ENCODE measurements at places on chromosomes 12 and 14.
A peak's percentile ranks its signal among the peaks of the same experiment; 100 is the strongest.

- DNase-seq: no peak
Observed at GRCh38 chr12:100189636-100190394, 10.8 kb upstream of the ACTR6 start.

GRCh38 chr12:13045816-13046215, 1.6 kb downstream of the FAM234B start:
- DNase-seq: no peak

GRCh38 chr12:43108656-43109055, 443.3 kb downstream of the ADAMTS20 start:
- no peak for DNase-seq

GRCh38 chr14:69242311-69243224, 17.4 kb upstream of the GALNT16 start:
- DNase-seq: peak; percentile 73

GRCh38 chr12:18581232-18581962, 156.4 kb downstream of the PLCZ1 start:
- DNase-seq: no peak

- no peak for DNase-seq
Observed at GRCh38 chr12:18340786-18341185, 79.5 kb downstream of the PIK3C2G start.

DNA sequence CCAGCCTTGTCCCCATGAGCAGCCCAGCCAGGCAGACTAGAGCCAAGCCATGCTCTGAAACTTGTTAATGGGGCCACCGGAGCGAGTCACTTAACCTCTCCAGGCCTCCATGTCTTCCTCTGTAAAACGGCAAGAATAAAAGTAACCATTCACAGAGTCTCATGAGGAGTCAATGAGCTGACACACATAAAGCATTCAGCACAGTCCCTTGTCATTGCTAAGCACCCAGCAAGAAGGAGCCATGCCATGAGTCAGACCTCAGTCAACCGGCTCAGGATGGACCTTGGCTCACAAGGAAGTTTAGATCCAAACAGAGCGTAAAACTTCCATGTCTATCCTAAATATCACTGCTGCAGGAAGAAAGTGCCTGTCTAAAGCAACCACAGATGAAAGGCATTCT, 10.6 kb downstream of the FICD start:
- DNase-seq: no peak

DNA sequence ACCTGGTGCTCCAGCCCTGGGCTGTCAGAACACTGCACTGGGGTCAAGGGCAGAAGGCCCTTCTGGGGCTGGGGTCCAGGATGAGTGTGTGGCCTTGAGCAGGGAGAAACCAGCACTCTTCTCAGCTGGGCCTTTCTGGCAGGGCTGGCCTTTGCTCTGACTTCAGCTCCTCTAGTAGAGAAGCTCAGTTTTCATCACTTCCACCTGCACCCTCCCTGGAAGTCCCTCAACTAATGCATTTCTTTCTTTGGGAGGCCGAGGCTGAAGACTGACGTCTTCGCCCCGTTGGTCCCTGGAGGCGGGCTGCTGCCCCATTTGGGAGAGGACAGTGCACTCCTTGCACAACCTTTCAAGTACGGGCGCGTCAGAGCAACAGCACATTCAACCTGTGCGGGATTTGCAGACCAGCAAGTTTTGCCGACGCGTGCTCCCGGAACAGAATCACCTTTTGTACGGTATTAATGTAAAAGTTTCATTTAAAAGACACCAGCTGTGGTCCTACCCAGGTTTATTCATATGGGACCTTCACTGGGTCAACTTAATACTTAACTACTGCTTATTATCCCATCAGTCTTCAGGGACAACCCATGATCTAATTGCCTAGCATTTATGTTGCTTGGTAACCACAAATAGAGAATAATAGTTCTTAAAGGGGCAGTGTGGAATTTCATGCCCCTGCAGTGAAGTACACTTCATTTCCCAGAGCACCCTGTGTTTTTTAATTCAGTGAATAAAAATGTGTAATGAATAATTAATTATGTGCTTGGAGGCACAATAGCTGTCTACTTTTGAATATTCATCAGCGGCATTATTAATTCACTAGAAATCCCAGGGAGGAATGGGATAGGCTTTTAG, 134.8 kb upstream of the VRK1 start:
- DNase-seq: no peak

- peak; percentile 36 for DNase-seq
Observed at GRCh38 chr14:31265701-31266398, 58.3 kb upstream of the HECTD1 start.

- DNase-seq: no peak
Observed at GRCh38 chr12:4829161-4829792, 80.4 kb upstream of the KCNA1 start.

GRCh38 chr12:20272161-20272560, 96.2 kb upstream of the PDE3A start:
- DNase-seq: no peak

GRCh38 chr12:122081083-122081696, 2.6 kb downstream of the MLXIP start:
- DNase-seq: no peak

- no peak for DNase-seq
Observed at GRCh38 chr12:70919597-70920035, 922 bp downstream of the PTPRR start.

Measured in NCI-H526 (cell line).